A549 treated with CORT108297 at 1 μM for 4 hours (cell line): ENCODE measurements at places on chromosomes 6 and 20. TPM values are rescaled to one million over a fixed set of nuclear protein-coding genes. Genes with fewer than 3 reads are reported as not detected.

The UNC93A gene
- not detected in 5 replicates for total RNA-seq

The PAK5 gene
- total RNA-seq: not detected in 5 replicates

The C20orf202 gene
- 0.05 to 0.13 TPM (median 0.07 TPM) in 3 of 5 replicates, not detected in the others for total RNA-seq

The TNFRSF21 gene
- total RNA-seq: 22.3 to 25.0 TPM (median 24.6 TPM) in 5 replicates

The KCNK17 gene
- total RNA-seq: not detected in 5 replicates

The CTAGE9 gene
- total RNA-seq: not detected in 5 replicates
